Natural killer cell (primary cell): ENCODE measurements at places on chromosomes 11 and 22.

DNA sequence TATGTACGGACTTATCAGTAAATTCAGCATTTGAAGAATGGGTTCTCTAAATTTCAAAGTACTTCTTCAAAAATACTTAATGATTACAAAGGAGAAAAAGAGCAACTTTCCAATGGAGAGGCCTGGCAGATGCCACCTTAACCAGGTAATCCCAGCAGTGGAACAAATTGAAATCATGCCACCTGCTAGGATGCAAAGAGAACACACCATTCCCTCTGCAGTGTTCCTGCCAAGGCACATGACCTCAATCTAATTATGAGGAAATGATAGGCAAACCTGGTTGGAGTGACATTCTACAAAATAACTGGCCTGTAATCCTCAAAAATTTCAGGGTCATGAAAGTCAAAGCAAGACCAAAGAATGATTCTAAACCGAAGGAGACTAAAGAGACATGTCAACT lies 21.5 kb downstream of the TNRC6B start:
- no peak for DNase-seq

GRCh38 chr11:8287703-8288102 lies 24.0 kb upstream of the LMO1 start:
- no peak for DNase-seq

- DNase-seq, result no peak
Measured at GRCh38 chr11:67050139-67050538, 6.5 kb upstream of the RHOD start.

GRCh38 chr11:36345535-36346141 lies 49.5 kb downstream of the PRR5L start:
- no peak for DNase-seq

DNA sequence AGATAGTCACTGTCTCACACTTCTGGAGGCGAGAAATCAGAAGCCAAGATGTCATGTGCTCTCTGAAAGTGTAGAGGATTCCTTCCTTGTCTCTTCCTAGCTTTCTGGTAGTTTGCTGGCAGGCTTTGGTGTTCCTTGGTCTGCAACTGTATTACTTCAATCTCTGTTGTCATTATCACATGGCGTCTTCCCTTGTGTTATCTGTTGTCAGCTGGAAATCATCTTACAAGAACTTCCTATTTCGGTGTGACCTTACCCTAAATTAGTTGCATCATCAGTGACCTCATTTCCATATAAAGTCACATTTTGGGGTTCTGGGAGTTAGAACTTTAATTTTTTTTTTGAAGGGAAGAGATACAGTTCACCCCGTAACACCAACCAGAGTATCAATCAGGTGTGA lies 3.3 kb upstream of the LIN7C start:
- DNase-seq, result no peak

DNA sequence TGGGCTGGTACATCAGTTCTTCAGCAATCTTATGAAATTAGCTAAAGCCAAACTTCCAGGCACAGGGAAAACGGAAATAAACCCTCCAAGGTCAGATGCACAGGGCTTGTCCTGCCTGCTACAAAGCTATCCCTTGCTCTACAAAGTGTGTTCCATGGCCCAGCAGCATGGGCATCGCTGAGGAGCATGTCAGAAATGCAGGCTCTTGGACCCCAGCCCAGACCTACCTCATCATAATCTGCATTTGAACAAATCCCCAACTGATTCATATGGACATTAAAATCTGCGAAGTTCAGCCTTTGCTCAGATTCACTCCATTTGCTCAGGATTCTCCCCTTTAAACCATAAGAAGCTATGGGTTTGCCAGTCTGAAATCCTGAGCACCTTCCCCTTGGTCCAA lies 129.7 kb upstream of the CSNK2A3 start:
- no peak for DNase-seq
